ENCODE measurements at places on chromosomes 5 and 9. TPM values are rescaled to one million over a fixed set of nuclear protein-coding genes. Genes with fewer than 3 reads are reported as not detected.

DNA sequence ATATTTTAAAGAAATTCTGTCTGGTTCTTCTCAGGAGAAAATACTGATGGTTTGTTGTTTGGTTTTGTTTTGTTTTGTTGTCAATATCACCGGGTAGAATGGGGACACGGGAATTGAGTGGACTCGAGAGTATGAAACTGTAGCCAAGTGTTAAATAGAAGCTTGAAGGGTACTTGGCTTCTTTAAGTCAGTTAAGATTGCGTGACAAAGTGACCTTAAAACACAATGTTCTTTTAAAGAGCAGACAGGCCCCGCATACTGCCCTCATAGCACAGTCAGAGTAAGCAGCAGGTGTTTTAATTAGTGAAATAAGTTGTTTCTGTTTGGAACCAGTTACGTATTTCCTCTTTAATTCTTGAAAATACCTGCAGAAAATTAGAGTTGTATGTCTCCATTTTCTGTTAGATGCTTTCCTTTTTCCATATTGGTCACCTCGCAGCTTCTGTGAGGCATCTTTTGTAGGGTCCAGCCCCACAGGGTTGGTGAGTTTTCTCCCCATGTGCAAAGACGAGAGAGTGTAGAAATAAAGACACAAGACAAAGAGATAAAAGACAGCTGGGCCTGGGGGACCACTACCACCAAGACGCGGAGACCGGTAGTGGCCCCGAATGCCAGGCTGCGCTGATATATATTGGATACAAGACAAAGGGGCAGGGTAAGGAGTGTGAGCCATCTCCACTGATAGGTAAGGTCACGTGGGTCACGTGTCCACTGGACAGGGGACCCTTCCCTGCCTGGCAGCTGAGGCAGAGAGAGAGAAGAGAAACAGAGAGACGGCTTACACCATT lies 9.6 kb downstream of the TRIP13 start:
- no peak for DNase-seq

- no peak for DNase-seq
Measured at GRCh38 chr5:73232266-73233041, 59.5 kb downstream of the TMEM174 start.

The PHF19 gene
- total RNA-seq, result 20.0 TPM

The APBB3 gene
- total RNA-seq, result 15.9 TPM

- DNase-seq, result no peak
Measured at GRCh38 chr9:98881356-98881755, 62.4 kb upstream of the COL15A1 start.

- DNase-seq, result no peak
Measured at GRCh38 chr5:64507264-64507605, 1.4 kb downstream of the RGS7BP start.

- no peak for DNase-seq
Measured at GRCh38 chr9:136381966-136382513, 8.6 kb upstream of the CARD9 start.

The DRD1 gene
- not detected for total RNA-seq

- DNase-seq, result no peak
Measured at GRCh38 chr5:63400079-63400478, 562.2 kb downstream of the HTR1A start.

GRCh38 chr5:179699616-179700237 lies 960 bp downstream of the CANX start:
- no peak for DNase-seq

The LOX gene
- total RNA-seq, result 19.0 TPM

The ANKRD18A gene
- 2.1 TPM for total RNA-seq

- DNase-seq, result no peak
Measured at GRCh38 chr9:18793122-18793521, 239.9 kb downstream of the SAXO1 start.

GRCh38 chr9:93387791-93388190 lies 63.7 kb upstream of the FAM120A start:
- no peak for DNase-seq
